Right forelimb (tissue), 1 donor: ENCODE measurements at places on chromosomes 2 and 18.

- DNase-seq = no peak
Observed at GRCh38 chr18:13517369-13517768, 209.0 kb downstream of the FAM210A start.

- DNase-seq = no peak
Observed at GRCh38 chr2:34308140-34308539, 709.0 kb upstream of the FAM98A start.

DNA sequence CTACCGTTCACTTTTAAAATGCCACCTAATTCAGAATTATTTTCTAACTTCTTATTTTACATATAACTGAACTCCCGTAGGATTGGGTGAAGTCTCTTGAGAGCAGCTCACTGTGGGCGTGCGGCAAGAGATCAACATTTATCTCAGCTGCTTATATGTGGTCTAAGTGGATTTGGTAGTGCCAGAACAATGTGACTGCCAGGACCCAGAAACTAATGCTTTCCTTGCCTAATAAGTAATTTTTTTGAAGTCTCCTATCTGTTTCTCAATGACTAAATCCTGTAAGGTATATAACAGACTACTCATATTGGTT lies 11.2 kb upstream of the NFE2L2 start:
- DNase-seq = no peak

- DNase-seq = peak; percentile 26
Observed at GRCh38 chr2:60520917-60521539, 32.4 kb downstream of the BCL11A start.

- DNase-seq = no peak
Observed at GRCh38 chr2:17682098-17682857, 71.3 kb downstream of the SMC6 start.

DNA sequence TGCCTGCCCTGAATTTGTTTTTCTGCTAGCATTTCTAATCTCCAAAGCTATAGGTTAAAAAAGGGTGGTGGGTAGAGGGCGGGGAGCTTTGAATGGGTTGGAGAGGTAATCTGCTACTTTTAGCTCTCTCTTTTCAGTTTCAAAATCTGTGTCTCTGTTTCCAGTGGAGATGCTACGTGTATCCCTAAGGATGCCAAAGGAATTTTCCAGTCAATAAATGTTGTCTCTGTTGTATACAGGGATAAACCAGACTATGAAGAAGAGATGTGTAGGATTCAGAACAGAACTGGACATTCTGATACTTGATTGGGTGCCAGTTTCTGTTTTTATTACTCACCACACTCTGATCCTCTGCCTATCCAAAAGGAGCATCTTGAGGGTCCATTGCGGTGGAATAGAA lies 50.1 kb downstream of the TMEM178A start:
- DNase-seq = no peak
